ENCODE measurements at places on chromosomes 13 and 19.

DNA sequence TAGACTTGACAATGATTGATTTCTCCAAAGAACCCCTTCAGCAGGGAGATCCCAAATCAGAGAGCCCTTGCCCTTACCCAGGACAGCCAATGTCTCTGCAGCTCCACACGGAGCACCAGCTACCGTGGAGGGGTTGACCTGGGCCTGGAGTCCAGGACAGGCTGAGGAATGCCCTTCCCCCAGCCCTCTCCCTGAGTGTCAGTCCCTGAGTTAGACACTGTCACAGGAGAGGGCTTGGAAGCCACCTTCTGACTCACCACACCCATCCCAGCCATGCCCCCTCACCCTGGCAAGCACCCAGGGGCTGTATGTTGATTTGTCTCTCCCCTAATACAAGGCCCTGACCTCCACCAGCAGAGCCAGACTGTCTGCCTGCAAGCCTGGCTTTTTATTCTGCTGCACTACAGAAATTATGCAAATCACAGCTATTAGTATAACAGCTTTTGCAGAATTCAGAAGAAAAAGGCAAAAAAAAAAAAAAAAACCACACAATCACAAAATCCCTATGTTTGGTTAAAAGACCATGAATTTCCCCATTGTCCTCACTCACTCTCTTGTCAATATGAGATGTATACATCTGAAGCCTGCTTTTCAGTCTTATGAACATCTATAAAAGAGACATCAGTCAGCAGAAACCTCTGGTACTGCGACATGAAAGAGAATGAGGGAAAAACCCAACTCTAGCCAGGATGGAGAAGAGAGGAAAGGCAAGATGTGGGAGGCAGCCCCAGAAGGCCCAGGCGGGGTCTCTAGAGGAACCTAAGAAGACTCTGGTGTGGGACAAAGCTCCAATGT is 240.7 kb downstream of the UQCRFS1 start:
- DNase-seq, result no peak

- DNase-seq, result no peak
Observed at GRCh38 chr19:10776900-10777650, 58.9 kb downstream of the TMED1 start.

DNA sequence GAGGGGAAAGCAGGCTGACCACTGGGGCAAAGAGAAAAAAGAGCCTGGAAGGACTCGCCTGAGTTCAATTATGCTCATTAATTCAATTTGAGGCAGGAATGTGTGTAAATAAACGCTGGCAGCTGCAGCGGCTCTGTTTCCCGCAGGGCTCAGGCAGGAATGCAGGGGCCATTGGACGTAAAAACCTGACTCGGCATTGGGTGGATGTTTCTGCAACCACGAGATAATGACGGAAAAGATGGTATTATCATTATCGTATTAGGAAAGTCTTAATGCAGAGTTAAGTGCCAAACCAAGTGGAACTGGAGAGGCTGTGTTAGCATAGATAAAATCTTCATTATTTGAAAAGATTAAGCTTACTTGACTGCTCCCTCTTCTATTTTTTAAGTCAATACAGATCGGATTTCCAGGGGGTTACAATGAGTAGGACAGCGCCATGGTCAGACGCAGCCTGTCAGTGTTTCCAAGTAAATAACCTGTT is 169.8 kb downstream of the SHISA2 start:
- peak; percentile 34 for DNase-seq

- no peak for DNase-seq
Observed at GRCh38 chr13:76812206-76812897, 73.9 kb downstream of the KCTD12 start.

Data from NCI-H510A (cell line).